ENCODE measurements at places on chromosomes 2 and 18.

GRCh38 chr2:223000872-223001796 is 50.9 kb upstream of the KCNE4 start:
- no peak for DNase-seq

DNA sequence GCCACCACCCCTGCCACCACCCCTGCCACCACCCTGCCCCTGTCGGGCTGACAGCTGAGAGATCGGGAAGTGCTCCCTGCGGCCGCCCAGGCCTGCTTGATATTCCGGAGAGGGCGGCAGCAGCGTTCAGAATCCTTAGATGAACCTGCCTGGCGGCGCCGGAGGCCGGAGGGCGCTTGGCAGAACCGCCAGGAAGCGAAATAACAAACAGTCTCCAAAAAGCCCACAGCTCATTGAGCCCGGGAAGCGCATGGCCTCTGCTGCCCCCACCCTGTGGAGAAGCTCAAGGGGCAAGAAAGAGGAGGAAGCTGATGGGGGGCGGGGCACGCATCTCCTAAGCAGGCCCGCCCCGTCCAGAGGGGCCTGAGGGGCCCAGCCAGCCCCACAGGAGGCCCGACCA is 92.2 kb upstream of the MBOAT2 start:
- no peak for DNase-seq

- no peak for DNase-seq
Observed at GRCh38 chr18:777021-777420, 35.0 kb downstream of the YES1 start.

DNA sequence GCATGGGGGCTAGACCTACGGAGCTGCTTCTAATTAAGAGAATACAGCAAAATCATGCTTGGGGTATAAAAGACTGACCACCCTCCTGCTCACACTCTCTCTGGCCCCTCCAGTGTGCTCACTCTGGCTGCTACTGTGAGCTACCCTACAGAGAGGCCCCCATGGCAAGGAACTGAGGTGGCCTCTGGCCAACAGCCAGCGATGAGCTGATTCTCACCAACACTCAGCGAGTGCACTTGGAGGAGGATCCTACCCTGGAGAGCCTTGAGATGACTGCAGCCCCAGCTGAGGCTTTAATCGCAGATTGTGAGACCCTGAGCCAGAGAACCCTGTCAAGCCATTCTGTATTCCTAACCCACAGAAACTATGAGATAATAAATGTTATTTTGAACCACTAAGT is 88.2 kb downstream of the GFPT1 start:
- DNase-seq = no peak

DNA sequence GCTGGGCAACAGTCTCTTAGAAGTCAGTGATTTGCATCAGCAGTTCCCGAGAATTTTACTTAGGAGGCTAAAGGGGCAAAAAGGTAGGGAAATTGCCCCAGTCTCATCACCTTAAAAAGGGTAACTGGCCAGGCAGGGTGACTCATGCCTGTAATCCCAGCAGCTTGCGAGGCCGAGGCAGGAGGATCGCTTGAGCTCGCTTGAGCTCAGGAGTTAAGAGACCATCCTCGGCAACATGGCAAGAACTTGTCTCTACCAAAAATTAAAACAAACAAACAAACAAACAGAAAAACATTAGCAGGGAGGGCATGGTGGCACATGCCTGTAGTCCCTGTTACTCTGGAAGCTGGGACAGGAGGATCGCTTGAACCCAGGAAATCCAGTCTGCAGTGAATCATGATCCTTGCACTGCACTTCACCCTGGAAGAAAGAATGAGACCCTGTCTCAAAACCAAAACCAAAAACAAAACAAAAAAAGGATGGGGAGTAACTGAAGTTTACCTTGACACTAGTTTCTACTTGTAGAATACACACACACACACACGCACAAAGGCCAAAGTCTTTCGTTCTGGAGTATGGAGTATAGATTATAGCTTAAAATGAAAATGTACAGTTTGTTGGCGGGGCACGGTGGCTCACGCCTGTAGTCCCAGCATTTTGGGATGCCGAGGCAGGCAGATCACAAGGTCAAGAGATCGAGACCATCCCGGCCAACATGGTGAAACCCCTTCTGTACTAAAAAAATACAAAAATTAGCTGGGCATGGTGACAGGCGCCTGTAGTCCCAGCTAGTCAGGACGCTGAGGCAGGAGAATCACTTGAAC is 2.7 kb upstream of the GEMIN6 start:
- no peak for DNase-seq

DNA sequence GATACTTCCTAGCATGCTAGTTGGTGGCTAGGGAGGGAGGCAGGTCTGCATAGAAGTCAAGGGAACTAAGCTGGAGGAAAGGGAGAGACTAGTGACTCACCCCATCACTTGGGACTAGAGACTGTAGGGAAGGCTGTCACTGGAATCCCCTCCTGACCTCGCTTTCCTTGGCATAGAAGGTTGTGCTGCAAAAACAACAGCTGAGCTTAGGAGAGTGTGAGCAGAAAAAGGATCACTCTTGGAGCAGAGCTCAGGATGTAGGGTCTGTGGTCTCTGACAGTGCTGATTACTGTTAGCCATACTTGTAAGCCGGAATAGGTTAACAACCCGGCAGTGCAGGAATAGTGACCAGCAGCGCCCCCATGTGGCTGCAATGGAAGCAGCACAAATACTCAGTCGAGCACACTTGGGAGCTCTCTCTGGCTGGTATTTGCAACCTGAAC is 66.9 kb upstream of the SMAD2 start:
- no peak for DNase-seq

- no peak for DNase-seq
Observed at GRCh38 chr2:101036562-101036961, 34.5 kb downstream of the RPL31 start.

DNA sequence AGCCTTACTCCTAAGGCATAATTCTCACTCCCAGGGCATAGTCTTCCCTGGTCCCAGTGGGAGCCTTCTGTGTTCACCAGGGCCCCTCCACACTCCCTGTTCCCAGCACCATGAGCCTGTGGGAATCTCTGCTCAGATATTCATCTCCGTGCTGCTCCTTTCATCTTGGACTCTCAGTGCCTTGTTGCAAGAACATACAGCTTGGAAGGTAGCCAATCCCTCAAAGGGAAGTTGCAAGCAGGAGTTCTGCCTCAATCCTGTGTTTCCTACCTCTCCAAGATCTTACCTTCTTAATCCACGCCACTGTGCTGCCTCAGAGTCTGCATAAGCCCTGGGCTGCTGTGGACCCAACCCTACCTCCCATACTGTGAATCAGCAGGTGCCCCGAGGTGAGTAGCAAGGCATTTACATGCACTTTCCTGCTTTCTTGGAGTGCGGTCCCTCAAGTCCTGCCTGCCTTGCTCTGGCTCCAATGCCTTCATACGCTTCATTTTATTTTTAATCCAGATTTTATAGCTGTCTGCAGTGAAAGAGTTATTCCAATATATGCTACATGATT is 413.8 kb upstream of the RAB6C start:
- DNase-seq = no peak

DNA sequence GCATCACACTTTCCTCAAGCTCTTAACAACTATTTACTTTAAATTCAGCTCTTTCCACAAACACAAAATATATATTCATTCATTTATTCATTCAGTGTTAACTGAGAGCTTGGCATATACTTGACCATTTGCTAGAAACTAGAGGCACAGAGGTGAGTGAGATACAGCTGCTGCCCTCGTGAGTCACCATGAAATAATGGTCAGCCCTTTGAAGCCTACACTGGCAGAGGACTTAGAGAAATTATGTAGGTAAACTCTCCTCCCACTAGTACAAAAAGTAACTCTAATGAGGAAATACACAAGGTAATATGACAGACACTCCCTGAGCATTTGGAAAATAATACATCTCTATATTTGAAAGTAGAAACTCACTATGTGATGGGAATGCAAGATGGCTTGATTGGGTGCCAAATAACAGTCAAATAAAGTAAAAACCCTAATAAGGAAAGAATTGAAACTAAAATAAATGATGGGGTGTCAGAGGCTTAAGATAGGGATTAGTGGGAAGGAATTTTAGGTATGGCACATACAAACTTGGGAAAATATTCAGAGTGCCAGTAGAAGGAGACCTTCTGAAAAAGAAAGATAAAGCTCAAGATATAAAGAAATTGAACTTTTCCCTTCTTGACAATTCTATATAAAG is 61.1 kb downstream of the ANTXR1 start:
- no peak for DNase-seq

DNA sequence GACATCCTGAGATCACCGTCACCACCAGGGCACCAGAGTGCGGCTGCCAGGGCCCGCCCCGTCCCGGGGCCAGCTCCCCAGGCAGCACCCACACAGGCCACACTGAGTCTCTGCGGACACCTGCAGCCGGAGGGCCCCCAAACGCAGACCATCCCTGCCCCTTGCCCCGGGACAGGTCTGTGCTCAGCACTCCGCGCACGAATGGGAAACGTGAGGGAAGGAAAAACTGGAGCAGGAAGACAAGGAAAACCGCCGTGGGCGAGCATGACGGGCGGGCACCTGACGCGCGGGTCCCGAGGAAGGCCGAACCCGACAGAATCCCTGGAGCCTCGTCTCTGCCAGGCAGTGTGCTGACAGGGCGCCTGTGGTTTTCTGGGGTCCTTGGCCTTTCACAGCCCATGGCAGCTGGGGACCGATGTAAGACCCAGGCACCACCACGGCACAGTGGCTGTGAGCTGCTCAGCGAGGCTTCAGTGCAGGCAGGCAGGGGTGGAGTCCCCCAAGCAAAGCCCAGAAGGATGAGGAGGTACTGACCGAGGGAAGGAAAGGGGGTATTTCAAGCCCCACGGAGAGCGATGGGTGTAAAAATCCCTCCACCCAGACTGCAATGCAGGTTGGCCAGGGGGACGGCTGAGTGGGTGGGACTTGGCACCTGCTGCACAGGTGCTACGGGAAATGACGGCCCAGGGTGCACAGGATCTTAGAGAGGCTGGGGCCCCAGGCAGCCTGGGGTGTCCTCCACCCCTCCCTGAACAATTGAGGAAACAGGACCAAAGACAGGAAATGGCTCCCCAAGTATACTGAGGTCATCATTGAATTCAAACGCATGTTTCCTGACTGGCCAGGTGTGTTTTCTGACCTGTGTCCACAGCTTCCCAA is 59.0 kb downstream of the PXDN start:
- no peak for DNase-seq

DNA sequence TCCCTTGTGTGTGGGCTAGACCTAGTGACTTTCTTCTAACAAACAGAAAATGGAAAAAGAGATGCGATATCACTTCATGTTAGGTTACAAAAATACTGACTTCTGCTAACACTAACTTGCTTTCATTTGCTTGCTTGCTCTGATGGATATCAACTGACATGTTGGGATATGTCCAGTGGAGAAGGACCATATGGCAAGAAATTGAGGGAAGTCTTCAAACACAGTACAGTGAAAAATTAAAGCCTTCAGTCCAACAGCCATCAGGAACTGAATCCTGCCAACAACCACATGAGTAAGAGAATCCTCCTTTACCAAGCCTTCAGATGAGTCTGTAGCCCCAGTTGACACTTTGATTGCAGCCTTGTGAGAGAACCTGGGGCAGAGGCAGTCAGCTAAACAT is 143.9 kb downstream of the MAIP1 start:
- DNase-seq = no peak

GRCh38 chr2:162317861-162318327 is 590 bp downstream of the IFIH1 start:
- DNase-seq = no peak

GRCh38 chr2:118670276-118670675 is 177.2 kb downstream of the EN1 start:
- no peak for DNase-seq

- DNase-seq = no peak
Observed at GRCh38 chr2:226847090-226847489, 11.2 kb downstream of the RHBDD1 start.

DNA sequence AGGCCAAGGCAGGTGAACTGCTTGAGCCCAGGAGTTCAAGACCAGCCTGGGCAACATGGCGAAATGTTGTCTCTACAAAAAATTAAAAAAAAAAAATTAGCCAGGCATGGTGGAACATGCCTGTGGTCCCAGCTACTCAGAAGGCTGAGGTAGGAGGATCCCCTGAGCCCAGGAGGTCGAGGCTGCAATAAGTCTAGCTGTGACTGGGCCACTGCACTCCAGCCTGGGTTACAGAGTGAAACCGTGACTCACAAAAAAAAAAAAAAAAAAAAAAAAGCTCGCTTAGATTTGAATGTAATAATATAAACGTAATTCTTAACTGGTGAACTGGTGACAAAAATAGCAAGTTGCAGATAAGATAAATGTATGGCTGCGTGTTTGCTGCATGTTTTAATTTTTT is 56.5 kb downstream of the TFCP2L1 start:
- DNase-seq = no peak

DNA sequence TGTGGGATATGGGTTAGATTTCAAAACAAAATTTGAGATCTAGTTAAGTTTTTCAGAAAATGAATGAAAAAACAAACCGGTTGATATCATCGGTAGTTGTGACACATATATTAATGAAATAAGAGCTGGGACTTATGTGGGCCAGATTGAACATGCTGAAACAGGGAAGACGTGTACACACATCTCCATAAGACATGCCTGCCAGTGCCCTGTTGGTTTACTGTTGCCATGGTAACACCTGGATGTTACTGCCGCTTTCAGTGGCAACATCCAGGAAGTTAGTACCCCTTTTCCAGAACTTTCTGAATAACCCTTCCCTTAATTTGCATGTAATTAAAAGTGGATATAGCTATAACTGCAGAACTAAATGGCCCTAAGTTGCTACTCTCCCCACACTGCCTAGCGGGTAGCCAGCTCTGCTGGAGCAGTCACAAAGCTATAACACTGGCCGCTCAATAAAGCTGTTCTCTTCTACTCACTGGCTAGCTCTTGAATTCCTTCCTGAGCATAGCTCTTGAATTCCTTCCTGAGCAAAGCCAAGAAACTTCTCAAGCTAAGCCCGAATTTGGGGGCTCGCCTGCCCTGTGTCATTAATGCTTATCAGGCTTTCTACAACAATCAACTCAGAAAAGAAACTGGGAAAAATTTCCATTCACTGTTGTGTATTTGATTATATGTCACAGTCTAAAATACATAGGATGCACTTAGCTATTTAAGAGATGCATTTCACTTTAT is 776.3 kb upstream of the CDH7 start:
- DNase-seq = no peak

GRCh38 chr2:16615246-16615645 is 50.4 kb downstream of the CYRIA start:
- no peak for DNase-seq

GRCh38 chr18:29540548-29540947 is 1363.6 kb upstream of the CDH2 start:
- no peak for DNase-seq

Measured in NCI-H2081 (cell line).